ENCODE measurements at places on chromosomes 4 and X.

GRCh38 chr4:164683040-164683439 is 70.9 kb upstream of the SMIM31 start:
- no peak for DNase-seq

DNA sequence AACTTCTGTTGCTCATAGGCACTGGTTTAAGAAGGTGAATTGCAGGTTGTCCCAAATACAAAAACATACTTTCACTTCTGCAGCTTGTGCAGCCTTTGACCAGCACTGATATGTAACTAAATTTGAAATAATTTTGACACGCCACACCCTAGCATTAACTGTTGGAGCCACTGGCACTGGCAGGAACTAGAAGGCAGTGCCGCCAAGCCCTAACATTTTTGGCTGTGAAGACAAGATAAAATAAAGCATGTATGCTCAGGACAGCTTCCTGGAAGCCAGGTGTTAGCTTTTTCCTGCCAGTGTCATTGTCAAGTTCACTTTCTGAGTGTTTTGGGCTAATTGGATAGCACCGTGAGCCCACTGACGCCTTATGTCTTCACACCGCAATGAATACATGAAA is 65.3 kb upstream of the FBXW7 start:
- no peak for DNase-seq

GRCh38 chrX:105981772-105982485 is 56.6 kb downstream of the SERPINA7 start:
- DNase-seq, result no peak

- no peak for DNase-seq
These were observed 185.3 kb downstream of the CRLF2 start for GRCh38 chrX:1027133-1027532.

- no peak for DNase-seq
These were observed 378.4 kb downstream of the ANKRD50 start for GRCh38 chr4:124334119-124334518.

DNA sequence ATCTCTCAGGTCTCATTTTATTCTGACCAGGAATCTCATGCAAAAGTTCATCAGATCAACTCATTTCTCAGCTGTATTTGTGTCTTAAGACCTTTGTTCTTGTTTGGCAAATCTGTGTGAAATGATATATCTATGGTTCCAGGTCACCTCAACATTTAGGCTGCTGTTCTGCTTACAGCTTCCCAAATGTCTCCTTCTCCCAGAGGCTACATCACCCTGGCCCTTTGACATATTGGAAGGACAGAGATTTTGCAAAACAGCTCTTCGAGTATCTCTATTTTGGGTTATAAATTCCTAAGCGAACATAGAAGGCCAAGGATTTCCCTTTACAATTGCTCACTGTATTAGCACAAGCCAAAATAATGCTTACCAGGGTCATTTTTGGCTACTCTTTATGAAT is 57.5 kb upstream of the GIMD1 start:
- no peak for DNase-seq

- DNase-seq, result no peak
These were observed 88.9 kb downstream of the GC start for GRCh38 chr4:71694961-71695360.

DNA sequence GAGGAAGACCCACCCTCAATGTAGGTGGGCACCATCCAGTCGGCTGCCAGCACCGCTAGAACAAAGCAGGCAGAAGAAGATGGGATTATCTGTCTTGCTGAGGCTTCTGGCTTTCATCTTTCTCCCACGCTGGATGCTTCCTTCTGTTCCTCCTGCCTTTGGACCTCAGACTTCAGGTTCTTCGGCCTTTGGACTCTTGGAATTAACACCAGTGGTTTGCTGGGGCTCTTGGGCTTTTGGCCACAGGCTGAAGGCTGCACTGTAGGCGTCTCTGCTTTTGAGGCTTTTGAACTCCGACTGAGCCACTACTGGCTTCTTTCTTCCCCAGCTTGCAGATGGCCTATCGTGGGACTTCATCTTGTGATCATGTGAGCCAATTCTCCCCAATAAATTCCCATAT is 55.1 kb downstream of the PDLIM5 start:
- no peak for DNase-seq

GRCh38 chr4:62533573-62533972 is 1333.4 kb downstream of the ADGRL3 start:
- no peak for DNase-seq

GRCh38 chr4:13562876-13563275 is 18.6 kb upstream of the NKX3-2 start:
- DNase-seq, result no peak

DNA sequence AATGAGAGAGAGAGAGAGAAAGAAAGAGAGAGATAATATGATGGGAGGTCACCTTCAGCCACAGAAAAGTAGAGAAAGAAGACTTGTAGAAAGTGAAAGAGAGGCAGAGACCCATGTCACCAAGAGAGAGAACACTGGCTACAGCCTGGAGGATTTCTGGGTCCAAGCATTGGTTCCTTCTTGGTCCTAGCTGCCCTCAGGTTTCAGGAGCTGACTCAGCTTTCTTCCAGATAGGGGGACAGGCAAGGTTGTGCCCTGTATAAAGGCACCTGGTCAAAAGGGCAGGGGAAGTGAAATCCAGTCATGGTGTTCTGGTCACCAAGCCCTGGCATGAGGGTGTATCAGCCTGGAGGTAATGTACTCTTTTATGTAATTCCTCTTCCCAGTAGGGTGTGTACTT is 47.5 kb upstream of the XK start:
- DNase-seq, result no peak

- DNase-seq, result no peak
These were observed 45.7 kb downstream of the BEND2 start for GRCh38 chrX:18174971-18175370.

DNA sequence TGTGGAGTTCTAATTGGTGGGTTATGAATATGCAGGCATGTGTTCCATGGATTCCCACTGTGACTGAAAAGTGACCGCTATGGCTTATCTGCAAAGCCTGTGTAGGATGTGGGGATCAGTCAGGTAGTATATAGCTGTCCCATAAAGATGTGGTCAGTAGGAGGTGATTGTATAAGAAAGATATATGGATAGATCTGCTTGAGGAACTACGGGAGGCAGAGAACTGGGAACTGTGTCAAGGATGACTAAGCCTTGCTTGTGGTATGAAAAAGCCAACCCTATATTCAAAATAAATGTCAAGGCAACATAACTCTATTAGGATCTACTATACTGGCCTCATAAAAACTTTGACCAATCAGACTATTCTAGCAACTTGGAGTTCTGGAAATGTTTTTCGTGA is 185.2 kb downstream of the KLHL4 start:
- no peak for DNase-seq

DNA sequence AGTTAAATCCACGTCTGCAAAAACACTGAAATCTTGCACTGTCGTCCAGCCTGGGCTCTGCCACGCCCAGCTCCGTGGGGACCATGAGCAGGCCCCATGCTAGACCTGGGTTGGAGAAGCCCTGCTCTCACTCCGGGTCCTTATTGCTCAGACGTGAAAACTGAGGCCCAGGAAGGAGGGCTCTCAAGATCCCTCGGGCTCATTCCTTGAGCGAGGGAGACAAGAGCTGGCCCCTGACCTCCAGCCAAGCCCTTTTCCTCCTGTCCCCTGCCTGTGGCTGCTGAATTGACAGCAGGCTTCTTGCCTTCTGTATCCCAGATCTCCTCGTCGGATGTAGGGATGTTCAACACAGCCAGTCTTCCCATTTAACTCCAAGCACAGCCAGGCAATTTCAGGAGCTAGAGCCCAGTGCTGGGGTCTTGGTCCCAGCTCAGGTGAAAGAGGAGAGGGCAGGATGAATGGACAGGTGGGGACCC is 109.5 kb downstream of the CPZ start:
- DNase-seq, result no peak

DNA sequence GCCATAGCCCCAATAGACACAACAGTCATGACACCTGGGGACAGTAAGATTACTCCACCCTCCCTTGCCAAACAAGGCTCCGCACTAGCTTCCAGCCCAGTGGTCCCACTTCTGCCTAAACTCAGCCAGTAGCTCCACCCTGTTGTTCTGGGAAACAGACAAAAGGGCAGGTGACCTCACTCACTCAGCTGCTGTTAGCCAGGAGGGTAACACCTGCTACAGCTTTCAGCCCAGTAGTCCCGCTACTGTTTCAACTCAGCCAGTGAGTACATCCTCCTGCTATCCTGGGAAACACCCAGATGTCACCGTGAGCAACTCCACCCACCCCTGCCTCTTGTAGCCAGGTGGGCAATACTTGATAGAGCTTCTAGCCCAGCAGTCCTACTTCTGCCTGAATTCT is 162.7 kb upstream of the CPXCR1 start:
- no peak for DNase-seq

DNA sequence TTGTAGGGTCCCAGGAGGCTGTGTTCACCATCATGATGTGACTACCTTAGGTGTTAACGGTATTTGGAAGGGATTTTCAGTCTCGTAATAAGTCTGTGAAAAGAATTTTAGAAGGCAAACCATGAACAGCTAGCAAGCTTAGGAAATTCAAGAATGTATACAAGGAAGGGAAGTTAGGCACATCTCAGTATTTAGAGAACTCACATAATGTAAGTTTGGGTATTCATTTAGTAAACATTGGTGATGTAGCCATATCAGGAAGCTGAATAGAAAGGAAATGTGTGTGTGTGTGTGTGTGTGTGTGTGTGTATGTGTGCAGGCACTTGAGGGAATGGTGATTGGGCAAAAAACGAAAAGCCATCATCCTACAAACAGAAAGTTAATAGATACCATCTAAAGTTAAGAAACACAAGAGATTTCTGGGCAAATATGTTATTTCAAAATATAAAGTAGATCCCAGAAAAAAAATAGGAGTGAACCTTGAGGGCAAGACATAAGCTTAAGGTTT is 34.7 kb upstream of the PRKX start:
- DNase-seq, result no peak

DNA sequence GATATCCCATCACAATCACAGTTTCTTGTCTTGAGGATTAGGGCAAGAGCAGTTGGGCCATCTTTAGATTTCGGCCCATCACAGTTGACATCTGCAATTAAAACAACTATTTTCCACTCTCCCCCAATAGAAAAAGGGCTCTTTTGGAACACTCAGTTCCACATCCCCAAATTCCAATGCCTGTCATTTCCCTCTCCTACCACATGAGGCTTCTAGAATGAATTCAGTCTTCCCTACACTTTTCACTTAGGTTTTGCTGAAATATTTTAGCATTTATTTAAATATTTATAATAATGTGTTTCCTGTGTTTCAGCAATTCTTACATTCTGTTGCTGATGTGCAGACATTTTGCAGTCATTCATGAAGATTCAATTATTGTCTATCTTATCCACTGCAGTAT is 118.4 kb downstream of the COX18 start:
- DNase-seq, result no peak

DNA sequence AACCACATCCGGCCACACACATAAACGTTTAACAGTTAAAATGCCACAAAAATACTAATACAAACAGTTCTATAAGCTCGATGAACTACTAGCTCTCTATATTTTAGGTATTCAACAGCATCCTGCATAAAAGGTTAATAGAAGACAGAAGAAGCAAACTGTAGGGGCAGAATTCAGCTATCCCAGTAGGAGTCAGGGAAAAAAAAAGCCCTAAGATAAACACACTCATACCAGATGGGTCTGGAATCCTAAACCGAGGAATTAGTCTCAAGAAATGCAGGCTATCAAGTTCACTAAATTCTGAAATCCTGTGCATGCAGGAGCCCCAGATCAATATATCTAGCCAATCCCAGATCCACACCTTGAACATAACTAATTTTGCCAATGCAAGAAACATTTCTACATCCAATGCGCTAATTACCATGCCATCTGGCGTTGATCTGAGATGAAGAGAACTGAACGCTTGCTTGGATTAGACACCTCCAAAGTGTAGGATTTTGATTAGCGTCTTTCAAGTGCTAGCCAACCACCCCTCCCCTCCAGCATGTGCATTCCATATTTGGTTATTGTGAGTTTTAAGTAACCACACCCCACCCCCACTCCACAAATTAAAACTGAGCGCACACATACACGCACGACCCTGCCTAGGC is 512.2 kb upstream of the INTU start:
- no peak for DNase-seq

Measured in NCI-H187 treated with DMSO at 0.1 percent for 48 hours (cell line).